ENCODE measurements at places on chromosomes 3 and 15.

GRCh38 chr3:11080492-11080891, 73.8 kb upstream of the HRH1 start:
- no peak for DNase-seq

DNA sequence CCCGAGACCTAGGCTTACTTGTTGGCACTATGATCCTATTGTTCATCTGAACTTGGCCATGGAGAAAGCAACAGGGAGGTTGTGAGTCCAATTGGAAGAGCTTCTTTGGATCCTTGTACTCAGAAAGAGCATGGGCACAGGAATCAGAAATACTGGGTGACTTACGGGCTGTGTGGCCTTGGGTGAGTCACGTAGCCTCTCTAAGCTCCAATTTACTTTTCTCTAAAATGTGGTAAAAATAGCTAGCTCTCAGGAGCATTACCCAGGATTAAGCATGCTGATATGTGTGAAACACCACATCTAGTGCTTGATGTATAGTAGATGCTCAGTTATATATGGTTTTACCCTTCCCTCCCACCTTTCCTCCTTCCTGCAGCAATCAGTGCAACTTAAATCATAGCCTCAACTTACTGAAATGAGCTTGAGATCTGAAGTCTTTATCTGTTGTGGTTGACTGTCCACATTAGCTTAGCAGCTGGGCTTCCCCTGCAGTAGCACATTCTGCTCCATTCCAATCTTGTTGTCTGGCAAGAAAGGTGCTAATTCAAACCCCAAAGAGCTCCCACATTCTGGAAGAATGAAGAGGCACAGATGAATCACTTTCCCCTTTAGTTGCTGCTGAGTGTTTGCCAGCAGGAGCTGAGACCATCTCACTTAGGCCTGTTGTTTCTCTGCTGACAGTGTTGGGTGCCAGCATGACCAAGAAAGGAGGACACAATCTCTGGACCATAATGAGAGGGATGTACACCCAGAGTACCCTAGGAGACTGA, 299.1 kb upstream of the TRIM42 start:
- DNase-seq = no peak

DNA sequence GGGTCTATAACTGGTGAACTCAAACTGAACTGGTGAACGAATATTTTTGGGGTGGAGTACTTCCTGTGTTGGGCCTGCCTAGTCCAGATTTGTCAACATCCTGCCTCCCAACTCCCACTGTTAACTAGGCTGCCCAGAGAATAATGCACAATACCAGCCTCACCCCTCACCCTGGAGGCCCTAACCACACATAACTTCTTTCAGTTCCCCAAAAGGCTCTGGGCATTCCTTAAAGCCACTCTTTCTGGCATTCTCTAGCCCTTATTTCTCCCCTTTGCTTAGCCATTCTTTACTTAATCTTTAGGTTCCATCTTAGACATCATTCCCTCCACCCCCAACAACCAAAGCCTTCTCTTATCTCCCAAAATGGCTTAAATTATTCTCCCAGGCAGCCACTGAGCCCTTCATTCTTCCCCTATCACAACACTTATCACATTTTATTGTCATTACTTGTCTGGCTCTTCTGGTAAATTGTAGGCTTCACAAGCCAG, 9.1 kb upstream of the SEC11A start:
- DNase-seq = no peak

- DNase-seq = no peak
Measured at GRCh38 chr15:70152070-70152480, 54.4 kb upstream of the TLE3 start.

GRCh38 chr15:98740295-98740694, 92.0 kb downstream of the IGF1R start:
- no peak for DNase-seq

GRCh38 chr3:126130081-126130855, 46.3 kb upstream of the SLC41A3 start:
- no peak for DNase-seq

GRCh38 chr15:99324082-99324620, 72.9 kb downstream of the LRRC28 start:
- no peak for DNase-seq
